NCI-H1694 treated with DMSO at 0.1 percent for 48 hours (cell line): ENCODE measurements at places on chromosomes 6 and 20.

- DNase-seq = no peak
These were observed 210.3 kb upstream of the TSHZ2 start for GRCh38 chr20:52761867-52762266.

GRCh38 chr20:63787302-63787701, 43.8 kb downstream of the ZBTB46 start:
- DNase-seq = no peak

DNA sequence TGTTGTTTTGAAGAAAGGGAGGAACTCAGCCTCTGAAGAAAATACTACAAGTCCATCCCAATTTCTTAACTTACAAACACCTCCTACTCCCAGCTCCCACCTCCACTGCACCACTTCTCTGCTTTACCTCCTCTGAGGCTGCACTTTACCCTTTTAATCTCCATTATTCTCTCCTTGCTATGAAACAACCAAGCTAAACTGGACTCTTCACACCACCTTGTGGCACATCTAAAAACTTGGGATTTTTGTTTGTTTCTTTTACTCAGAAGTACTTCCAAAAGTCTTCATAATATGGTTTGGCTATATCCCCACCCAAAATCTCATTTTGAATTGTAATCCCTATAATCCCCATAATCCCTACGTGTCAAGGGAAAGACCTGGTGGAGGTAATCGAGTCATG, 142.2 kb downstream of the MOXD1 start:
- DNase-seq = no peak

DNA sequence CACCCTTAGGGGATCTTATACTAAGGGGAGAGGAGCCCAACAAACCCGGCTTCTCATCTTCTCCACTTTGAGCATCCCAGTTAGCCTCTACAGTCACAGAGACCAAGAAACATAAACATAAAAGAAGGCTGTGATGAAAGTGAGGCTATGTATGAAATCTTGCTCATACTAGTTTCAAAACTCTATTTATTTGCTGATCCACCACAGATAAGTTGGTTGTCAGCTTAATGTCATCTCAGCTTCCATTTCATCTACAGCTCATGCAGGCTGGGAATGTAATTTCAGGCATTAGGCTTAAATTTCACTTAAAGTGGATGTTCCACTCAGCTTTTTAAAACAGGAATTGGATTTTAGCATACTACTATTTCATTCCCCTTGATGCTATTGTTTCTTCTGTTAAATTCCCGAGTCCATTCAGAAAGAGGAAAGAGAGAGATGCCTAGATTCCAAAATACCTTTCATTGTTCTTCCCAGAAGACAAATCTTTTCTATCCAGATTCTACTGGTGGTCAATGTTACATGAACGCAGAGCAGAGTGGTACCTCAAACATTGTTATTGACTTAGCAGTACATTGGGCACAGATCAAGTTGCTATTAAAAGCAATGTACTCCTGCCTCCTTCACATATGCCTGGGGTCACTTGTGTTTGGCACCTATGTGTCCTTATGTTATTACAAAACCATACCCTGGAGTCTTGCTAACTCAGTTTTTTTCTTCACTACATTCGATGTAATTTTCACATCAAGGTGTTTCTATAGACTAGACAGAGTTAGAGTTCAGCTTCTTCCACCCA, 149.0 kb downstream of the HACE1 start:
- DNase-seq = no peak
